ENCODE measurements at places on chromosomes 2 and 18. TPM values are rescaled to one million over a fixed set of nuclear protein-coding genes. Genes with fewer than 3 reads are reported as not detected.

DNA sequence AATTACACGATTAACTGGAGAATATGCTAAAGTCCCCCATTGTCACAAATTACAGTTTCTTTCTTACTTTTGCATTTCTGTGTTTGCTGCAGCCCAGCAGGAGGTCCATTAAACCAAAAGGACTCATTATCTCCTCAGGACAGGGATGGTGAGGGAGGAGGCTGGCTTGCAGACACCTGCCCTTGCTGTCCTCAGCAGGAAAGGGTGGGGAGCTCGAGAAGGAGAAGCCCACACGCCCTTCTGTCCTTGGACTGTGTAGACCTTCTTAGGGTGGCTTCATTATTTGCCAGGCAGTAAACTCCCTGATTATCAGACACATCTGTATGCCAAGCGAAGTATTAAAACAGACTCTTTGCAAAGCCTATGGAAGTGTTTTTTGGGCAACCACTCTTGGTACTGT lies 196.0 kb downstream of the LDLRAD4 start:
- ATAC-seq = no peak

DNA sequence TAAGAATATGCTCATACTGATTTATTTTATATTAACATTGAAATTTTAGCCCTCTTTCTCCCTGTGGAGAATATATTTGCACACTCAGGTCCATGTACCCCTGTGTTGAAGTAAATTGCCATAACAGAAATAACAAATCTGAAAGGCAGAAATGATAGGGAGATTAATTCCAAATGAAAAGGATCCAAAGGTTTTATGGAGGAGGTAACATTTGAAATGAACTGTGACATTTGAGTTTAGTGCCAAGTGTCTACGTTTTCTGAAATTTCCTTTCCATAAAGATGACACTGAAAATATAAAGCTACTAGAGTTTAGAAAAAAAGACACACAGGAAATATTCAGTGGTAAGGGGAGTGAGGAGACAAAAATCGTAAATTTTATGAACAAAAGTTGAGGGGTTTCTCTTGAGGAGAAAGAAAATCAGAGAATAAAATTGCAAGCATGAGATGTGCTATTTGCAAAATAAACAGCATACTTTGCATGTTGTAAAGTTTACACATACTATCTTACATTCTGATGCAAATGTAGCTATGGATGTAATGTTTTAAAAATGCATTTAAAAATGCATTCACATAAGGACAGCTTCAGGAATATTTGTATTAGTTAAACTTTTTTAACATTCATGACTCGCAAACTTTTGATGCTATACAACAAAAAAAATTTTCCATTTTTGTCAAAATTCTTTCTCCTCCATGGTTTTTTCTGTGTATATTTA lies 69.5 kb downstream of the BAZ2B start:
- ATAC-seq = peak; percentile 83

DNA sequence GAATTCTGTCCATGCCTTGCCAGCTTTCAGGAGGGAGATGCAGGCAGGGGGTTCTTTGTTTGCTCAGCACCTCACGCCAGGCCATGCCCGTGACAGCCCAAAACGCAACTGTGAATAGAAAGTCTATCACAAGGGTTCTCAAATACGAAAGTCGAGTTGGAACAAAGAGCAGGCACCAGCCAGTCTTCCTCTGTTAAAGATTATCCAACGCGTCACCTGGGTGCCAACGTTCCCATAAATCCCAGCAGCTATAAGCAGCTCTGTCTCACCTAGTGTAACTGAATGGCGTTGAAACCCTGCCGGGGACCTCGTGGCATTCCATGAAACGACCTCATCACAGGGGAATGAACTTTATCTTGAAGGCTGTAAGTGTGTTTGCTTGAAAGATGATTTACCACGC lies 84.8 kb upstream of the GATA6 start:
- ATAC-seq = no peak

GRCh38 chr2:66574701-66575624 lies 140.0 kb downstream of the MEIS1 start:
- ATAC-seq = peak; percentile 34

GRCh38 chr2:214569419-214570035 lies 158.7 kb downstream of the VWC2L start:
- ATAC-seq = no peak

DNA sequence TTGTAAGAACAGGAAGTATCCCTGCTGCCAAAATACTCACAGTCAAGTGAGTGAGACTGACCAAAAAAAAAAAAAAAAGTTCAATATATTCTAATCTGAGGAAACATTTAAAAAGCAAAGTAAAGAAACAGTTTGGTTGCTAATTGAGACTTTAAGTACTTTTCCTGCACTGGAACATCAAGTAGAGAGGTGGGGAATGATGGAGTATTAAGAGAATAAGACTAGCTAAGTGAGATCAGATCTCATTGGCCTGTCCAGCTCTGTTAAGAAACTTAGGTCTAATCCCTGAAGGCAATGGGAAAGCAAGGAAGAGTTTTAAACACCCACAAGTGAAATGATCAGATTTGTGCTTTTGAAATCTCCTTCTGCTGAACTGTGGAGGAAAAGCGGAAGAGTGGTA lies 27.8 kb upstream of the MAP4K3 start:
- ATAC-seq = no peak

- no peak for ATAC-seq
Observed at GRCh38 chr2:58401936-58402335, 160.8 kb upstream of the FANCL start.

DNA sequence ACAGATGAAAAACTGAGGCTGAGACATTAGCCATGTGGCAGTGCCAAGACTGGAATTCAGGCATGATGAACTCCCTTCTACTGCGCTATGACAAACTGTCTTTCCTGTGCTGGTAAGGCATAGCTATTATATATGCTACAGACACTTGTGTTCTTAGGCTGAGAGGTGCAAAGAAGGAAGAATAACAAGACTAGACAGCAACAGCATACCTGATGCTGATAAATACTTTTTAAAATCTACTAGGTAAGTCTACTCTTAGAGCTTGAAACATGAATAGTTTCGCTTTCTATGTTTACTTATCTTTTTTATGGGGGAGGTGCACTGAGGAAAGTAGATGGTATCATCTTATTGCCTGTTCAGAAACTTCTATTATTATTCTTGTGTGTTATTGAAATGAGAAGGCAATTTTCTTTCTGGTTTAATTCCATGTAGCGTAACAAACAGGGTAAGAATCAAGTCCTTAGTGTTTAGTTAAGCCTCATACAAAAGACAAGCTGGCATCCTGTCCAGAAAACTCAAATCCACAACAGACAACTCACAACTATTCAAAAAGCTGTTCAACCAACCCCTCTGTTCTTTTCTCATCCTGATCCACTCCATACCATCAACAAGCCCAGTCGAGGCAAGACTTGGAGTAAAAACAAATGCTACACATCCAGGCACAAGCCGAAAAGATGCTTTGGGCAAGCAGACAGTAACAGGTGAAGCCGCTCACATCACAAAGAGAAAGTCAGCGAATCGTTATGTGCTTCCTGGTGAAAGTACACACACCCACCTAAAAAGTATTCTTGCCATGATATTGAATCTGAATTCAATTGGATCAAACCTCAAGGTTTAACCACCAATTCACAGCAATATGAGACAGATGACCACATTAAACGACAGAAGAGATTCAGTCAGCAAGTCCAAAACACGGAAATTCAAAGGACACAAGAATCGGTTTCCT lies 1.5 kb downstream of the TTC32 start:
- ATAC-seq = no peak

DNA sequence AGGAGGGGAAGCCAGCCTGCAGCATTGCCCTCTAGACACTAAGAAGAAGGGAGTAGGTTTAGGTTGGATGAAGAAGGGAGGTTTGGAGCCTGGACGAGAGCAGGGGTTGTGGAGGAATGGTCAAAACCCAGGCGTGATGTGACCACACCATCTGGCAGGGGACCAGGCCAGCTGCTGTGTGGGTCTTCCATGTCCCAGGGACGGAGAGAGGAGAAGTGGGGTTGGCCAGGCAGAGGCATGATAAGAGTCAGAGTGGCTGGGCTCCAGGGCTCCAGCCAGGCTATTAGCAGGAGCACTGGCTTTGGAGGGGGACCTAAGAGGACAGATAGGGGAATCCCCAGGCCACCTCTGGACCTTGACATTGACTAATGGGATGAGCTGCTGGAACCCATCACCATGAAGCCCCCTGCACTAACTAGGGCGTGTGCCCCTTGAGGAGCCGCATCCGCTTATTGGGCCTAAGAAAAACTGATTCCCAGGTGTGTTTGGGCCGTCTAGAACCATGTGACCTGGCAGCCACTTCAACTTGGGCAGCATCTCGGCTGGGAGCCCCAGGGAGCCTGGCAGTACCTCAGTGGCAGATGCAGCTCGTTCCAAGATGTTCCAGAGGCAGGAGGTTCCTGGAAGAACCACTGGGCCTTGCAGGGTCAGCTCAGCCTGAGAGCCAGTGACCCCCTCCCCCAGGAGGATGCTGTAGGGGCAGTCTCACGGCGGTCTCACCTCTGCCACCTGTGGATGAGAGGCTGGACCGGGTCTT lies 235.1 kb downstream of the AGAP1 start:
- no peak for ATAC-seq

DNA sequence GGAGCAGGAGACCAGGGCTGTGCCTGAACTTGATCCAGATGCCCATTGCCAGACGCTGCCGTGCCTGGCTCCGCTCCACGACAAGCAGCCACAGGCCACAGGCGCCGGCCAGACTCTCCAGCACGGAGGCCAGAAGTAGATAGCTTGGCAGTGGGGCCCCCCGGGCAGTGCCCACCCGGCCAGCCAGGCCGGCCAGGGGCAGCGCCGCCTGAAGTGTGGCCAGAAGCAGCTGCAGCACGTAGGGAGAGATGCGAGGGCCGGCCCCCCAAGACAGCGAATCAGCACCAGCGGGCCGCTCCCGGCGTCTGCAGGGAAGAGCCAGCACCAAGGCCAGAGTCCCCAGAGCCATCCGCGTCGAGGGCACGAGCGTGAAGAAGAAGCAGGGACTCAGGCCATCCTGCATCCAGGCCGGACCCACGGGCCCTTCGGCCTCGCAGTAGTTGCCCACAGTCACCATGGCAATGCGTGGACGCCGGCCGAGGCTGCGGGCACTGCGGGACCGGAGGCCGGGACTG lies 484 bp downstream of the ABCB6 start:
- peak; percentile 47 for ATAC-seq

GRCh38 chr18:58168993-58169392 lies 125.0 kb downstream of the NEDD4L start:
- ATAC-seq = no peak

DNA sequence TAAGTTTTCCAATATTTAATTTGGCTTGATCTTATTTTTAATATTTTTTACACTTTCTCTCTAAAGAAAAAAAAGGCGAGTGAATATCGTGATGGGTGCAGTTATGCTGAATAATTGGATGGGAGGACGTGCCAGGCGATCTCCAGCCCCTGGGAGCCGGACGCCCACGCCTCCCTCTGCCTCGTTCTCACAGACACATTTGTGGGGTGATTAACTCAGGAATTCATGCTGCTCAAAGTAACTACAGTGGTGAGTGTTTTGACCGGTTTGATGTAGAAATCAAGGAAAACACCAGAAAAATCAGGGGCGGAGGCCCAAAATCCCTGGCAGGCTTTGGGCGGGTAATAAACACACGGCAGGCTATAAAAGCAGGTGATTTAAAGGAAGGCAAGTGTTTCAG lies 736.8 kb upstream of the SALL3 start:
- no peak for ATAC-seq

DNA sequence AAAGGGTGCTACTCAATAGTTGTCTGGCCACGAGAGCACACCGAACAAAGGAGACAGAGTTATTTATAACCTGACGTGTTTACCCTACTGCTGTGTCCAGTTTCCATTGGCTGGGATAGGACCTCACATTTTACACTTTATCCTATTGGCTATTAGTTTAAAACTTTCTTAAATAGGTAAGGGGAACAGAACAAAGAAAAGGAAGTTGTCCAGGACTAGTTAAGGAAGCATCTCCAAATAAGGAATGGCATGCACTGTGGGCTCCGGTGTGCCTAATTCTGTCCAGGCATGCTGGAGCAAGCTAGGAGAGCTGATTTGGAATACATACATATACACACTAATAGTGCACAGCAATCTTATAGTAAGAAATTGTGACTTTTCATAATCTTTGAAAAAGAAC lies 72.2 kb downstream of the CAB39 start:
- ATAC-seq = no peak

GRCh38 chr18:77132369-77133050 lies at the start of gene MBP:
TSS of gene MBP (minus strand) at chr18:77132783. CDS start at chr18:77105261, 27,522 bp downstream.
- ATAC-seq = peak; percentile 49

GRCh38 chr2:59288771-59289170 lies 1047.6 kb upstream of the FANCL start:
- ATAC-seq = no peak

DNA sequence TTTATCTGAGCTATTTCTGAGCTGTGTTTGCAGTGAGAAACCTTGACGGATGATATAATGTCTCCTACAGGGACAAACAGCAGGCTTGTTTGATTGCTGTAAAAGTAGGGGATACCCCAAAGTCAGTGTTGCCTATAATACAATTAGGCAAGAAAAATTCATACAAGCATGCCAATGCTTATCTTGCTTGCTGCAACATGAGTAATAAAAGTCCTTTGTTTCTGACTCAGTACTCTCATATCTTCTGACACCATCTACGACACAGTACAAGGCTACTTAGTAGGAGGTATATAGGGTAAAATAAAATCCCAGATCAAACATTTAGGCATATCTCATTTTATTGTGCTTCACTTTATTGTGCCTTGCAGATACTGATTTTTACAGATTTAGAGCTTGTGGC lies 33.0 kb downstream of the ERBB4 start:
- ATAC-seq = no peak

GRCh38 chr18:13793819-13794218 lies 30.1 kb upstream of the MC5R start:
- ATAC-seq = no peak

- ATAC-seq = peak; percentile 40
Observed at GRCh38 chr2:46142546-46143428, 154.4 kb upstream of the EPAS1 start.

DNA sequence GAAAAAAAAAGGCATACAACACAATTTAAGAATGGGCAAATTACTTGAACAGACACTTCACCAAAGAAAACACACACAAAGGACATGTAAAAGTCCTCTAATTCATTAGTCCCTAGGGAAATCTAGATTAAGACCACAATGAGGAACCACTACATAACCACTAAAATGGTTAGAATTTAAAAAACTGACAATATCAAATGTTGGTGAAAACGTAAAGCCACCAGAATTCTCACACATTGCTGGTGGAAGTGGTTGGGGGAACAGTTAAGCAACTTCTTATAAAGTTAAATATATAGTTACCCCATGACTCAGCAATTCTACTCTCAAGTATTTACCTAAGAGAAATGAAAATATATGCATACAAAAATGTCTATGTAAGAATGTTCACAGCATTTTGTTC lies 11.8 kb downstream of the RTN4 start:
- no peak for ATAC-seq

DNA sequence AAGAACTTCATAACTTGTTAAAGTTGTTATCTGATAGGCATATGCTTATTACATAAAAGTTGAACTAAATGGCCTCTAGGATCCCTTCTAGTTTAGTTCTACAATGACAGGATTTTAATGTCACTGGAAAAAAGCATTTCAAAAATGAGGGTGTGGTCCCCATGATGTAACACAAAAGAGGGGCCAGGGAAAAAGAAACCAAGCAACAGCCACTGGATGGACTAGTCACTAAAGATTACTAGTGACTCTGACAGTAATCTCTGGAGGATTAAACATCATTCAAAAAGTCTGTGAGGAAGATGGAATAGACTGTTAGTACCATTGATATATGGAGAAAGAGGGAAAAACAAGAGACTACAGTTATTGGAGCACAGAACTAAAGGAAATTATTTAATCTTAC lies 22.6 kb downstream of the SEPTIN10 start:
- no peak for ATAC-seq

SMYD1 gene
- 0.13 TPM for total RNA-seq

ANKRD12 gene
- total RNA-seq = 43.6 TPM

PLEKHH2 gene
- total RNA-seq = 2.1 TPM

PREB gene
- total RNA-seq = 38.2 TPM

CYS1 gene
- 0.14 TPM for total RNA-seq

ASTL gene
- not detected for total RNA-seq

HAAO gene
- total RNA-seq = not detected

SH3RF3 gene
- 3.6 TPM for total RNA-seq

Measured in motor neuron (in vitro differentiated cells).